ENCODE measurements at places on chromosomes 11 and 22.

- DNase-seq, result no peak
Observed at GRCh38 chr11:61042961-61043540, 59.2 kb upstream of the CD5 start.

GRCh38 chr22:29517215-29517908, 36.2 kb downstream of the THOC5 start:
- DNase-seq, result no peak

DNA sequence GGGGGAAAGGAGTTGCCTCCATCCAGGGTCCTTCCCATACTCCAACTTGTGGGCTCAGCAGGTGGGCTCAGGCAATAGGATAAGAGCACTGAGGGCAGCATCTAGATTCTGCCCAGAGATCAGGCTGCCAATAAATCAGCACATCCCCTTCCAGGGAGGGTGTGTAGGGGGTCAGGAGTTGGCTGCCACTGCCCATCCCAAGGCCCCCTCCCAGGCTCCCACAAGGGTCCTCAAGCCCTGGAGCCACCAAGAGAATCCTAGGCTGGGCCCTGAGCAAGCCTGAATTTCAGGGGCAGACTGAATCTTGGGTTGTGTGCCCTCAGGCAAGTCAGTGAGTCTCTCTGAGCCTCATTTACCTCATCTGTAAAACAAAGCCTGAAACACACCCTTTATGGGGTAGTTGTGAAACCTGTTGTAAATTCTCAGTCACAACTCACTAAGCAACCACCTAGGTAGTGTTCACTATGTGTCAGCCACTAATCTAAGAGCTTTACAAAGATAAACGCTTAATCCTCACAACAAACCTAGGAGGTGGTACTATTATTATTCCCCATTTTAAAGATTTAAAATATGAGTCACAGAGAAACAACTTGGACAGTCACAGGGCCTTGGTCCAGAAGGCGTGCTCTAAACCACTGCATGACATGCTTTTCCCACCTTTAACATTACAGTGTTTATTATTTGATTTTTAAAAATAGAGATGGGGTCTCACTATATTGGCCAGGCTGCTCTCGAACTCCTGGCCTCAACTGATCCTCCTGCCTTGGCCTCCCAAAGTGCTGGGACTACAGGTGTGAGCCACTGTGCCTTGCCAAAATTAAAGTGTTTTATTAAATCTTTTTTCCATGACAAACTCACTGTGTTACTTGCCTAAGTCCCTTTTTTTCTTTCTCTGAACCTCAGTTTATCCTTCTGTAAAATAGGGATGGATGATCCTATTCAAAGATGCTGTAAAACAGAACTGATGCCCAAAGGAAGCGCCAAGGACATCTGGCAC, 36.2 kb downstream of the LMO1 start:
- peak; percentile 39 for DNase-seq

- DNase-seq, result no peak
Observed at GRCh38 chr11:117931971-117932370, 2.8 kb upstream of the TMPRSS13 start.

- DNase-seq, result no peak
Observed at GRCh38 chr22:48653306-48653705, 1174.4 kb downstream of the BRD1 start.

- no peak for DNase-seq
Observed at GRCh38 chr11:123833095-123833494, 26.9 kb upstream of the OR6M1 start.

DNA sequence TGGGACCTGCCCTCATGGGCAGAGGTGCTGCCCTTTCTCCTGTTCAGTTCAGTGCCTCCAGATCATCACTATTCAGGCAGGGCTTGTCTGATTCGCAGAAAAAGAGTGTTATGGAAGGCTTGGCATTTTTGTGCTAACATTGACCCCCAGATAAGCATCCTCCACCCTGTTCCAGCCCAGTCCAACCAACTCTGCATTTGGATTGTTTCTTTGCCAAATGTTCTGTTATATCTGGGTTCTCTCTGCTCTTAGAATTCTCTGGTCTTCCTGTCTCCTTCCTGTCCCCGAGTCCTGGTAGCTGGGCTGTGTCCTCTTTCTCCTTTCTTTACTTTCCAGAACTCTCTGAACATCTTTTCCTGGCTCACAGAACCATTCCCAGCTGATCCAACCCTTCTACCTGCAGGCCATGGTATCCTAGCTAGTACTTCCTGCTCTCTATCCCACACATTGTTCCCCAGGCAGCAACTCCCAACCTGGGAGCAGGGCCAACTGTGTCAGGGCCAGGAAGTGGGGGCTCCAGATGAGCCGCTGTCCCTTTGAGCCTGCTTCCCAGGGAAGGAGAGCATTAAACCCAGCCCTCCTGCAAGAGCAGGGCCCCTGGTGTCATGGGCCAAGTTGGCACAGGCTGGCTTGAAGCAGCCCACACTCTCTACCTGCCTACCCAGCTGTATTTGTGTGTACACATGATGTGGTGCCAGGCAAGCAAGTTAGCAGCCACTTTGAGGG, 280.7 kb upstream of the CADM1 start:
- DNase-seq, result no peak

DNA sequence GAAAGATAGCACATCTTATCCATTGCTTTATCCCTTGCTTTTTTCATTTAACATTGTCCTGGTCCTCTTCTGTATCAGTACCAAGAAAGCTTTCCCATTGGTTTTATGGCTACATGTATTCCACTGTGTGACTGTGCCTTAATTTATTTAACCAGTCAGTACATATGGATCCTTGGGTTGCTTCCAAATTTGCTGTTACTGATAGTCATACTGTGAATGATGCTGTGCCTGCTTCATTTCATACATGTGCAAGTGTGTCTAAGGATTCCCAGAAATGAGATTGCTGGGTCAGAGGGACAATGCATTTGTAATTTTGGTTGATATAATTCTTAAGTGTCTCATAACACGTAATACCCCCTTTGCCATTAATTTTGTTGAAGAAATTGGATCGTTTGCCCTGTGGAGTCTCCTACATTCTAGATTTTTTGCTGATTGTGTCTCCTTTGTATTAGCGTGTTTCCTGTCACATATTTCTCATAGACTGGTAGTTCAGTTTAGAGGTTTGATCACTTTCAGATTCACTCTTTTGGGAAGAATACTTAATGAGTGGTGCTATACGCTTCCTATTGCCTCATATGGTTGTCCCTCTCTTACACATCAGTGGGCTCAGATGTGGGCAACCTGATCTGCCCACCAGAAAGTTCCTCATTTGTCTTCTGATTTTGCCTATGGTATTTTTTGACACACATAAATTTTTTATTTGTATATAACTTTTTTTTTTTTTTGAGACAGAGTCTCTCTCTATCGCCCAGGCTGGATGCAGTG, 35.3 kb downstream of the MYBPC3 start:
- no peak for DNase-seq

DNA sequence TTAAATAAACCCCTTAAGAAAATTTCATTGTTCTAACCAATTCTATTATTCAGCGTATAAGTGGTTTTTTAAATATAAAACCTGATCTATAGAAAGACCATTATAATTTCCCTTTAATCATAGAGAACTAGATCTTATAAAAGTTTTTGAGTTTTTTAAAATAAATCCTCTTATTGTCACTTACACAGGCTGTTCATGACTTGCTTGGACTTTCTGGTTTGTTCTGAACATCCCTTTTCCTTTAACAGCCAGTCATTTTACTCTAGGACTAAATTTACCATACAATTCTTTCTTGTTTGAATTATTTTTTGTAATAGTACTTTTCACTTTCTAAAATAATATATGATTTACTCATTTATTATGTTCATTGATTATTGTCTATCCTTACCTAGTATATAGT, 4.7 kb downstream of the NXPE2 start:
- no peak for DNase-seq

GRCh38 chr22:36853407-36854099, 7.3 kb upstream of the NCF4 start:
- peak; percentile 52 for DNase-seq

GRCh38 chr11:131219646-131220045, 150.8 kb upstream of the NTM start:
- no peak for DNase-seq

All from HFFc6 (cell line).